ENCODE measurements at places on chromosomes 6 and 20.

DNA sequence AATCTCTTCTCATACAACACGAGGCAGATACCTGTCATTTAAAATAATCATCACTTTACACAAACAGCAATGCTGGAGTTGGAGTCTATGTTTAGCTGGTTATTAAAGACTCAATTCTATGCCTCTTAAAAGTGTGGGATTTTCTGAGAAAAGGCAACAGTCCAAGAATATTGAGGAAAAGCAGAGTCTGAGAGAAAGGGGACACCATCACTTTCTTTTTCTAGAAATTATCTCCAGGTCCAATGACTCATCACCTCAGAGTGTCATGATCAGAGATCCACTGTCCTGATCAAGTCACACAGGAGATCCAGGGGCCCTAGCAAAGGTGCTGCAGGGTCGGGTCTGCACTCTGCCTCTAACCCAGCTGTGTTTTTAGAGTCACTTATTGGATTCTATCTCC is 8.0 kb downstream of the CYP24A1 start:
- no peak for DNase-seq

- peak; percentile 75 for DNase-seq
Observed at GRCh38 chr20:45407067-45407745, 883 bp upstream of the DBNDD2 start.

- DNase-seq: peak; percentile 72
Observed at GRCh38 chr6:165663736-165664558, 906 bp upstream of the PDE10A start.

DNA sequence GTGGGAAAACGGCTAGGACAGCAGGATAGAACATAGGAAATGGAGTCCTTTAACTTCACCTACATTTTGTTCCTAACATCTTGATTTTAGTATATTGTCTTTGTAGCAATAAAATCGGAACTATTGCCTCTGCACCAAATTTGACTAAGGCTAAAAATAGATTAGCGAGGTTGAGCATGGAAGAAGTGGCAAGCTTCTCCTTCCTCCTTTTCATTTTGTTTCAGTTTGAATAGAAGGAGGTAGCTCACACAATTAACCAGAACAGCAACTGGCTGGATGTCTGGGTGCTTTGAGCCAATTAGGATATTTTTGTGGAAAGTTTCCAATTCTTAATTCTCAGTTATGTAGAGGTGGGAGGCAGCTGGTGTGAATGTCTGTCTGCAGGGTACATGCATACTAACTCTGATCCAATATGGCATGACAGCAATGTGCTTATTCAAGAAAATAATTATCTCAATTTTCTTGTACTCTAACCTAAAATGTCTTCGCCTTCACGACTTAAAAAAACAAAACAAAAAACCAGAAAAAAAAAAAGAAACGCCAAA is 3.1 kb upstream of the HECA start:
- no peak for DNase-seq

- no peak for DNase-seq
Observed at GRCh38 chr6:41607736-41608135, 30.5 kb upstream of the MDFI start.

GRCh38 chr6:3260296-3260695 is 1.5 kb downstream of the PSMG4 start:
- no peak for DNase-seq

DNA sequence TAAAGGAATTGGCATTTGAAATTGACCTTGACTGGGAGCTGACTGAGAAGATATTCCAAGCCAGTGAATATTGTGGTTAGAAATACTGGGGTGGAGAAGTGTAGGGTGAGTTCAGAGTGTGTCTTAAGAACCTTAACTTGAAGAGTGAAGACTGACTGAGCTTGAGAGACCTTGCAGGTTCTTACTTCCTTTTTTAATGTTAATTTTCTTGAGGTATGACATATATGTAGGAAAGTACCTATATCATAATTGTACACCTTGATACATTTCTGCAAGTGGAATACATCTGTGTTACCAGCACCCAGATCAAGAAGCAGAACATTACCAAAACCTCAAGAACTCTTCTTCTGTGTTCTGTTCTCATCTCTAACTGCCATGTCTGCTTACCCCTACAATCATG is 11.0 kb downstream of the DHX35 start:
- no peak for DNase-seq

- peak; percentile 73 for DNase-seq
Observed at GRCh38 chr20:3679749-3680700, 1.8 kb downstream of the ADAM33 start.

DNA sequence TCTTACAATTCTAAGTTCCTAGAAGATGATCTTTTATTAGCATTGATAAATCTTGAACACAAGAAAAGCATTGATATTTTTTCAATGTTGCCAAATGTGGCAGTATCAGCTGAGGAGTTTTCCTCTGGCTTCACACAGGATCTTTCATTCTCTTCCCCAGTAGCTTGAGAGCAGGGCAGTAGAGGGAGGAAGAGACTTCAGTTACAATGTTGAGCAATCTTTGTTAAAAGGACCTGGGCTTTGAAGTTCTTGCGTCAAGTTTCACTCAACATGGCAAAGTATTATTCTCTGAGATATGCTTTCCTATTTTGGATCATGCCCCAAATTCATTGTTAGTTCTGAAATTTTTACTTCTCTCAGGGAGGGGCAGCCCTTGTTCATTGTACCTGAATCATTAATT is 238.0 kb downstream of the COL12A1 start:
- DNase-seq: no peak

DNA sequence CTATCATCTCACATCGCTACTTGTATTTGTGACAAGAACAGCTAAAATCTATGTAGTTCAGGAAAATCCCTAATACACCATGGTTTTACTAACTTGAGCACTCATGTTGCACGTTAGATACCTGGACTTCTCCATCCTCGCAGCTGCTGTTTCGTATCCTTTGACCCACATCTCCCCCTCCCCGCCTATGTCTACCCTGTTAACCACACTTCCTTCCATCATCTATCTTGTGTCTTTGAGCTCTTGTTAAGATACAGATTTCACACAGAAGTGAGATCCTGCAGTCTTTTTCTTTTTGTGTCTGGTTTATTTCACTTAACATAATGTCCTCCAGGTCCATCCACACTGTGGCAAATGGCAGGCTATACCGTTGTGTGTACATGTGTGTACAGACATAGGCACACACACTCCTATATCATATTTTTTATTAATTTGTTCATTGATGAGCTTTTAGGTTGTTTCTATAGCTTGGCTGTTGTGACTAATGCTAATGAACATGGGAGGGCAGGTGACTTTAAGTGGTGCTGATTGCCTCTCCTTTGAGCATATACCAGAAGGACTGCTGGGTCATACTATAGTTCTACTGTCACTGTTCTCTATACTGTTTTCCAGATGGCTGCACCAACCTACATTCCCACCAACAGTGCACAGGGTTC is 117.8 kb downstream of the WDR27 start:
- DNase-seq: no peak

- DNase-seq: no peak
Observed at GRCh38 chr6:37727996-37728395, 30.3 kb upstream of the MDGA1 start.

DNA sequence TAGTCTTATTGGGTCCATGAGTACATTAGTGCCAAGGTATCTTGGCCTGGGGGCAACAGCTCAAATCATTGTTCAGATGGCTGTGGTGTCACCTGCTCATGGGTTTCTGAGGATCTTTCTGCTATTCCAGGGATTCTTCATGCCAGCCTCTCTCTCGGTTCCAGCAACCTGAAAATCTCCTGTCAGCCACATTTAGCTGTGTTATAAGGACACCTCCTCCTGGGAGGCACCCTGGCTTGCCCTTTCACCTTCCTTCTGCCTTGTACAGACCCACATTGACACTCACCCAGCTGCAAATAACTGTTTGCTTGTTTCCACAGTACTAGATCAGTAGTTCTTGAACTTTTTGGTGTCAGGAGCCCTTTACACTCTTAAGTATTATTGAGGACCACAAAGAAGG is 159.9 kb downstream of the GRM4 start:
- no peak for DNase-seq

DNA sequence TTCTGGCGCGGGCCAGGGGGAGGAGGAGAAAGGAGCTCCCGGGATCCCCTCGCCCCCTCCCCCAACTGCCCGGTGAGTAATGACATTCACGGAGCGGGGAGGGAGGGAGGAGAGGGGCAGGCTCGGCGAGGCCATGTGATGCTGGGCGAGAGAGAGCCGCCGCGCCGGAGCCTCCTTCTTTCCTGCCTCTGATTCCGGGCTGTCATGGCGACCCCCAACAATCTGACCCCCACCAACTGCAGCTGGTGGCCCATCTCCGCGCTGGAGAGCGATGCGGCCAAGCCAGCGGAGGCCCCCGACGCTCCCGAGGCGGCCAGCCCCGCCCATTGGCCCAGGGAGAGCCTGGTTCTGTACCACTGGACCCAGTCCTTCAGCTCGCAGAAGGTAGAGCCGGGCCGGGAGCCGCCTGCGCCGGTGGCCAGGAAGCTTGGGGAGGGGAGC is at the start of gene GDAP1L1:
GDAP1L1 (plus strand) TSS at position 178 of the 441 bp plus-strand sequence; CDS start at position 205, 27 bp downstream.
- peak; percentile 95 for DNase-seq

GRCh38 chr6:138004430-138005287 is 102.6 kb downstream of the PERP start:
- DNase-seq: peak; percentile 30

- DNase-seq: no peak
Observed at GRCh38 chr20:12391099-12391498, 473.4 kb downstream of the BTBD3 start.

- no peak for DNase-seq
Observed at GRCh38 chr6:32624565-32624964, 12.6 kb upstream of the HLA-DQA1 start.

GRCh38 chr6:6635291-6635690 is 46.8 kb downstream of the LY86 start:
- DNase-seq: no peak

- no peak for DNase-seq
Observed at GRCh38 chr6:38762848-38763247, 47.7 kb downstream of the DNAH8 start.

DNA sequence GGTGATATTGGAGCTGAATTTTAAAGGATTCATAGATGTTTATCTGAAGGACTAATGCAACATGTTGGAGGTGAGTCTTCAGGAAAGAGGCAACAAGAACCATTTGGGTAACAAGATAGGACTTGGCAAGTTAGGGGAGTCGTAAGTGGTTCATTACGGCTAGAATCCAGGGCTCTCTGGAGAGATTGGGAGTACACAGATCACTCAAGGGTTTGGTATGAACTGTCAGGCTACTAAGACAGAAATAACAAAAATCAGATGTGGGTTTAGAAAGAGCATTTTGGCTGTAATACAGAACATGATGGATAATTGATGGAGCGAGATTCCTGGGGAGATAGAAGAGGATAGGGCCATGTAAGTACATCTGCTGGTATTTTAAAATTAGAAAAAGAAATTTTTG is 86.3 kb upstream of the ESR1 start:
- DNase-seq: no peak

DNA sequence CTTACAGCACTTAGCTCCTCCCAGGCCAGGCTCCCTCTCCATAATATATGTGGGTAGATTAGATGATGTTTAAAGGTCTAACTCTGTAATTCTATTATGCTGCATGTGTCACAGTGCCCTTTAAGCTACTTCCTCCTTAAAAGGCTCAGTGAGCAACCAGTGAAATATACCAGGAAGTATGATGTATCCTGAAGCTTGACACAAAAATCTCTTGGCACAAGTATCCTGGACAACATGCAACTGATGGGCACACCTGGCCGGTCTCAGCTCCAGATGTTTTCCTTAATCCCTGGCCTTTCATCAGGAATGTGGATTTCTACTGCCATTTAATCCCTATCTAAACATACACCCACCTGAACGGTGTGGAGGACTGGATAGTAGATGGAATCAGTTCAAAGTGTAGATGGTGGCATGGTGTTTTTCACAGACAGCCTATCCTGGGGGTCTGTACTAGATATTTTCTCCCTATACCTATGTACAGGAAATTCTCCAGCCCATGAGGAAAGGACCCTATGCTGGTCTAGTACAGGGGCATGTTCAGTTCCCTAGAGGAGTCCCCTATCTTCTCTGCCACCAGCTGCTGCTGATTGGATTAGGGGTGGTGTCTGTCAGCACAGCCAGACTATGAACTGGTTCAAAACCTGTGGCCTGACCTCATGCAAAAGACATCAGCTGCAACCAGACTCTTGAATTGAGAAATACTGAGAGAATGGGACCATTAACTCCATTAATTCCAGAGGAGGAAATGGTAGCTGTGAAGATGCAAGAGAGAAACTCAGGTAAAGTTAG is 59.4 kb upstream of the CITED2 start:
- no peak for DNase-seq

GRCh38 chr6:2746557-2747061 is 4.1 kb downstream of the MYLK4 start:
- no peak for DNase-seq

GRCh38 chr20:15287329-15287728 is 949.9 kb upstream of the FLRT3 start:
- no peak for DNase-seq

DNA sequence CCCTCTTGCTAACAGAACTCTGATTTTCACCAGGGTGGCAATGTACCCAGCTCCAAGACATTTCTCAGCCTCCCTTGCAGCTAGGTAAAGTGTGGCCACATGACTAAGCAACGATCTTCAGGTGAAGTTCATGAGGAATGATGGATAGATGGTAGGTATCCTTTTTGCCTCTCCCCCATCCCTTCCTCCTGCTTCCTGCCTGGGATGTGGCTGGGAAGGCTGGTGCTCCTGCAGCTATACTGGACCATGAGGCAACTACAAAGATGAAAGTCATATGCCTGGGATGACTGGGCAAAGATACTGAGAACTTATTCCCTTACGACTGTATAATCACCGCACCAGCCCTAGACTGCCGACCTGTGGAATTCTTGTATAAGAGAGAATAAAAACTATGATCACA is 13.4 kb downstream of the ZNF335 start:
- no peak for DNase-seq

DNA sequence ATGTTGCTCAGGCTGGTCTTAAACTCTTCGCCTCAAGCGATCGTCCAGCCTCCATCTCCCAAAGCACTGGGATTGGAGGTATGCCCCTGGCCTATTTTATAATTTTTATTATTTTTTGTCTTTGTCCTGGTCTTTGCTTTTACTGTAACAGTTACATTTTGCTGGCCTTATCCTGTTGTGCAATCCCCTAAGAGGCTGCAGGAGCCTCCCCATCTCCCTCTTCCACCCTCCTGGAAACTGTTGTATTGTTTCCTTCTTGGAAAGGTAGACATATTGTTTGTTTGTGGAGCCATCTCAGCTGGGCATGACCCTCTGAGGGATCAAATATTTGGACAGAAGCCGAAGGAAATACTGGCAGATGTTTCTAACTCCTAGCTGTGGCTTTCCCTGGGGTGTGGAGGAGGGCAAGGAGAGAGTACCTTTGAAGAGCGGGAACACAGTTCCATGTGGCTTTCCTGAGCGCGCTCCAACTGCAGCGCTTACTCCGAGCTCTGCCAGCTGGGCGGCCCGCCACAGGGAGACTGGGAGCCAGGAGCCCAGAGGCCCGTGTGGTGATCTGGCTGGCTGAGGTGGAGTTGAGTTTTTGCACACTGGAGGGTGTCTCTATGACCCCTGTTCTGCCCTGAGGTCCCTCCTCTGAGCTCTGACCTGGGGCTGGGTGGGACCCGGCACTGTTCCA is 4.9 kb downstream of the MAPK13 start:
- DNase-seq: peak; percentile 7

GRCh38 chr6:1110941-1111349 is 201.0 kb upstream of the FOXQ1 start:
- no peak for DNase-seq

- no peak for DNase-seq
Observed at GRCh38 chr6:132316970-132317369, 84.3 kb downstream of the MOXD1 start.

All from H7 (cell line).